CD4-positive, alpha-beta T cell treated with Interleukin-4 for 4 hours (primary cell): ENCODE measurements at places on chromosomes 11 and 22.

- no peak for DNase-seq
These were observed 16.0 kb downstream of the OVOL1 start for GRCh38 chr11:65802841-65803240.

GRCh38 chr11:33419924-33420323, 162.7 kb downstream of the HIPK3 start:
- no peak for DNase-seq

DNA sequence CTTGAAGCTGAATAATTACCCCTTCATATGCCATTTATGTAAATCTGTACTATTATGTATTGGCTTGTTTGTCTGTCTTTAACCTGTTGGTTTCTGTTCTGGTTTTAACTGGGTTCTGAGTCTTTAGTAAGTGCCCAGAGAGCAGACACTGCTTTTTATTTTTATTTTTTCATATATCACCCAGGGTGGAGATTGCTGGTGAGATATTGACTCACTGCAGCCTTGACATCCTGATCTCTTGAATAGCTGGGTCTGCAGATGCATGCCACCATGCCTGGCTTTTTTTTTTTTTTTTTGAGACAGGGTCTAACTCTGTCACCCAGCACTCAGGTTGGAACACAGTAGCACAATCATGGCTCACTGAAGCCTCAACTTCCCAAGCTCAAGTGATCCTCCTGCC, 19.4 kb downstream of the GRAMD1B start:
- DNase-seq = no peak

GRCh38 chr11:33773987-33774735, at the start of gene FBXO3:
Gene FBXO3, minus strand, starts transcription at chr11:33774520. Its CDS starts 23 bp downstream, at chr11:33774497.
- peak; percentile 87 for DNase-seq

GRCh38 chr11:42631220-42631843, 680.5 kb upstream of the API5 start:
- DNase-seq = no peak

DNA sequence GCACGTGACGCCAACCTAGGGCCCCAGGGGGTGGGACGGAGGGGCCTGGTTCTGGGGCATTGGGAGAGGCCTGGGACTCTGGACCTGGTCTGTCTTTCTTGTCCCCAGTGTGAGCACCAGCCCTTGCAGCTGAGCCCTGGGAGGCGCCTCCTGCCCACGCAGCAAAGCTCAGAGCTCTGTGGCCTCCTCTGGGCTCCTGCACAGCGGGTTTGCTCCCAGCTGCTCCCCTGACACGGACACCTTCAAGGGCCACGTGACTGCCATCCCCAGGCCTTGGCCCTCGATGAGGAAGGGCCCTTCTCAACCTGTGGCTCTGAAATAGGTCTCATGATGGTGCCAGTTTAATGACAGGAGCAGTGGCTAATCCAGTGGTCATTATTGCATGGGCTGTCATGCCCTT, 31.5 kb upstream of the CCDC188 start:
- DNase-seq = no peak

GRCh38 chr11:90639461-90639993, 416.7 kb upstream of the CHORDC1 start:
- no peak for DNase-seq

GRCh38 chr11:96388891-96389719, 607 bp downstream of the CCDC82 start:
- DNase-seq = no peak

DNA sequence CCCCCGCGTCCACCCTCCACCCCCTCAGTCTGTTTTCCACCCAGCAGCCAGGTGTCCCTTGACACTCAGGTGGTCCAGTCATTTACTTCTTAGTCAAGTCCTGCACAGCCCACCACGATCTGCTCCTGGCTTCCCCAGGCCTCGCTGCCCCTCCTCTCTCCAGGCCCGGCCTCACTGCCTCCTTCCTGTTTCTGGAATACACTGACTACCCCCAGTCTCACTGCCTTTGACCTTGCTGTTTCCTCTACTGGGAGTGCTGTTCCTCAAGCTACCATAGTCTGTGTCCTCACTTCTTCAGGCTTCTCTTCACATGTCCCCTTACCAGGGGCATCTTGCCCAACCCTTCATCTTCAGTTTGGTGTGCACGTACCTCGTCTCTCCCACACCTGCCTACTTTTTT, 7.4 kb downstream of the MCM5 start:
- no peak for DNase-seq

GRCh38 chr22:23054531-23055257, 15.6 kb upstream of the GNAZ start:
- no peak for DNase-seq

GRCh38 chr11:100297516-100297915, 389.6 kb upstream of the ARHGAP42 start:
- DNase-seq = no peak

DNA sequence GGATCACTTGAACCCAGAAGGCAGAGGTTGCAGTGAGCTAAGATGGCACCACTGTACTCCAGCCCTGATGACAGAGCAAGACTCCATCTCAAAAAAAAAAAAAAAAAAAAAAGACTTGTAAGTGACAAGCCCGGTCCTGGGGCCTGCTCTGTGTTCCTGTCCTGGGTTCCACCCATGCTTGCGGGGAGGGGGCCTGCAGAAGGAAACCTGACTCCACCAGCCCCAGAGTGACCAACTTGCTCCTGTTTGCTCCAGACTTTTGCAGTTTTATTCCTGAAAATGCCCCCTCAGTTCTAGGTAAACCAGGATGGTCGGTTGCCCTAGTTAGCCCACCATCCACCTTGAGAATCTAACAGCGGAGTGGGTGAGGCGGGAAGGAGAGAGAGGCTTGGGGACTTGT, 10.1 kb upstream of the LRP5 start:
- no peak for DNase-seq

GRCh38 chr22:27668828-27669797, 132.4 kb downstream of the MN1 start:
- peak; percentile 17 for DNase-seq

- no peak for DNase-seq
These were observed 50.6 kb downstream of the C11orf96 start for GRCh38 chr11:43992834-43993637.

GRCh38 chr11:78768971-78769370, 194.3 kb upstream of the NARS2 start:
- no peak for DNase-seq

DNA sequence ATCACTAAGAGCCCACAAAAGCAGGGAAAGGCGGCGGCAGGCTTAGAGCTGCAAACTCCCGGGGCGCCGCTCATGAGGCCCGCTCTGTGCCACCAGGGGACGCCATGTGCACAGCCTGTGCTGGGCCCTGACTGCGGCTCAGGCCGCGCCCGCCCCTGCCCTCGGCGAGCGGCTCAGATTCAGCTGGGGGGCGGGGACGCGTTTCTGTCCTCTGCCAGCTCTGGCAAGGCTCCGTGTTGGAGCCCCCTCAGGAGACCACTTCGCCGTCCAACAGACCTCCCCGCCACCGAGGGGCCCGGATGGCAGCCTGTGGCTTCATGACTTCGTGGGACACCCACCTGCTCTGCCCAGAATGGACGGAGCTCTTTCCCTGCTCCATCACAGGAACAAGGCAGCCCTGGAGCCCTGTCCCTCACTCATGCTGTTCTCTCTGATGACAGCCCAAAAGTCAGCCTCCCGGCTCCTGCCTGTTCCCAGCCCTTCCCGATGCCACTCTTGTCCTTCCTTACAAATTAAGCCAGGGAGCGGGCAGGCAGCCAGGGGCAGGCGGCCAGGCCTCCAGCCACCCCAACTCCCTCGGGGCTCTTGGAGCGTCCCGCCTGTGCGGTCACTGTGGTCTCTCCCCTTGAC, 69.1 kb downstream of the NAT10 start:
- DNase-seq = peak; percentile 64

DNA sequence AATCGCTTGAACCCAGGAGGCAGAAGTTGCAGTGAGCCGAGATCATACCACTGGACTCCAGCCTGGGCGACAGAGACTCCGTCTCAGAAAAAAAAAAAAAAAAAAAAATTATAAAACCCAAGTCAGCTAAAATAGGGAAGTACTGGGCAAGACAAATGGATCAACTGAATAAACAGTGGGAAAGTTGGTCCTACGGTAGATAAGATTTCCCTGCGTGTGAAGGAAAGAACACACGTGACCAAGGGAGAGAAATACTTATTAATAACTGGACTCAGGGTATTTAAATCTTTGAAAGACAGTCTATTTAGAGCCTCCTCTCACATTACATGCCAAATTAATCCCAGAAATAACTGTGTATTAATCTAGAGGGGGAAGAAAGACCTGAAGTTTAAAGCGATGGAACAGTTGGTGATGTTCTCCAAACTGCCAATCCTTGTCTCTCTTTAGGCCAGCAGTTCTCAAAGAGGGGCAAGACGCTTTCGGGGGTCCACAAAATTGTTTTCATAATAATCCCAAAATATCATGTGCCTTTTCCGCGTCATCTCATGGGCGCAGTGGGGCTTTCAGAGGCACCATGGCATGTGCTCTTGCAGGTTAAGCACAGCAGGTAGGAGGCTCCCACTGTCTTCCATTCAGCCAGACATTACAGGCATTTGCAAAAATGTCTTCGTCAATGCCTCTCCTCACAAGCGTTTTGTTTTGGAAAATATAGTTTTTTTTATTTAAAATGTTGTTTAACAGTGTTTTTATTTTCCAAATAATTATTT, 6.6 kb downstream of the RTL6 start:
- no peak for DNase-seq
